ENCODE measurements at places on chromosomes 5 and 9.

DNA sequence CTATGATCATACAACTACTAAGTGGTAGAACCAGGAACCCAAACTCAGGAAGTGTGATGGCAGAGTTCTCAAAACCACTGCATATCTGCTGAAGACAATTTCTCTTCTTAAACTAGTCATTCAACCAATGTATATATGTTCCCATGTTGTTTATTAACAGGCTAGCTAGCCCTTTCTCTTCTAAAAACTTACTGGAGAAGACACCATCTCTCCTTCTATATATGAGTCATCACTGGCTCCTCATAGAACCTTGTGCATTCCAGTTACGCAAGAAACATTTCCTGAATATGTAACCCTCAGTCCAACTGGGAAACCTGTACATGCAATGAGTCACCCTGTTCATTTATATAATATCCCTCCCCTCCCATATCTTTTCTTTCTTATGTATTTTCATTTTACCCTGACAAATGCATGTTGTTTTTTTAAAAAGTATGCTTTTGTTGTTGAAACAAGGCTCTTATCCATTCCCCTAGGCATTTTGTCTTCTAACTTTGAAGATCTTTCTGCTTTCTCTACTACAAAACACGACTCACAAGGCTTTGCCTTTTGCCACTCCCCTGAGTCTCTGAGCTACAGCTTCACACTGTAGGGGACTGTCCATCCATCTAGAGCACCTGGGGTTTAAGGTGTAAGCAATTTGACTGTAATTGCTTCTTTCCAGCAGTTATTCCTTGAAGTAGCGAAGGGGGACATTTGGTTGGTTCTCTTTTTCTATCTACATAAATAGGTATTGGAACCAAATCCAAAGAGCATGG, 119.5 kb downstream of the ANXA1 start:
- peak; percentile 14 for DNase-seq

DNA sequence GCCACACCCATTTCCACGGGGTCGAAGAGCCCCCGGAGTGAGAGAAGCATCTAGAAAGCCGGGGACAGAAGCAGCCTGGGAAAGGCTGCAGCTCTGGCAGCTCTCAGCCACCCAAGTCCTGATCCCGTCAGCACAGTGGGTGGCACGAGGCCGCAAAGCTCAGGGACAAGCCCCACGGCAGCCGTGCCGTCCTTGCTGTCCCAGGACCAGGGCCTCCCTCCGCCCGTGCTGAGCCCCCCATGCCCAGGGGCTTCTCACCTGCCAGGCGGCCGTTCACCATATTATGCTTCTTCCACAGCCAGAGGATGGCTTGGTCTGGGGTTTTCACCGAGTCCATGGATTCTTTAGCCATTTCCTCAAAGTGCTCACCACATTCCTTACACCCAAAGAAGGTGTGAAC, 6.1 kb upstream of the LHX3 start:
- no peak for DNase-seq

DNA sequence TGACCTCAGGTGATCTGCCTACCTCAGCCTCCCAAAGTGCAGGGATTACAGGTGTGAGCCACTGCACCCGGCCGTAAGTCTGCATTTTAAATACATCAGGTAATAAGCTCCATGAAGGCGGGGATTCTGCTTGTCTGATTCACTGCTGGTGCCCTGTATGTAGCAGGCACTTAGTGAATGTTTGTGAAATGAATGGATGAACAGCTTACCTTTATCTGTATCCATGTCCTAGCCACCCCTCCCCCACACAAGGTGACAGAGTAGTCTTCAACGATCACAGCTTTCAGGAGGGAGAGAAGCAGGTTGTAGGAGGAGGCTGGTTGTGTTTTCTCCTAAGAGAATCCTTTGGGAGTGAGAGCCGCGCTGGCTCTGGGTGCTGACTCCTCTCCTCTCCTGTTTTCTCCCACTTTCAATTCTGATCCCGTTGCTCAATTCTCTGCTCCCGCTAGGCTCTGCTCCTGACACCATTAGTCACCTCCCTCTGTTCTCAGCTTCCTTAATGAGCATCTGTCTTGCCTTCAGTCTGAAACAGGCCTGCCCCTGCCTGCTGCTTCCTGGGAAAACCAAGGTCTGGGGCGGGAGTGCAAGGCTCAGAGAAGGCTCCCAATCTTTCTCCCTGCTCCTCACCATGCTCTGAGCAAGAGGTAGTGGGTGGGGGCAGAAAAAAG, 88.8 kb upstream of the CTNNA1 start:
- peak; percentile 73 for DNase-seq

DNA sequence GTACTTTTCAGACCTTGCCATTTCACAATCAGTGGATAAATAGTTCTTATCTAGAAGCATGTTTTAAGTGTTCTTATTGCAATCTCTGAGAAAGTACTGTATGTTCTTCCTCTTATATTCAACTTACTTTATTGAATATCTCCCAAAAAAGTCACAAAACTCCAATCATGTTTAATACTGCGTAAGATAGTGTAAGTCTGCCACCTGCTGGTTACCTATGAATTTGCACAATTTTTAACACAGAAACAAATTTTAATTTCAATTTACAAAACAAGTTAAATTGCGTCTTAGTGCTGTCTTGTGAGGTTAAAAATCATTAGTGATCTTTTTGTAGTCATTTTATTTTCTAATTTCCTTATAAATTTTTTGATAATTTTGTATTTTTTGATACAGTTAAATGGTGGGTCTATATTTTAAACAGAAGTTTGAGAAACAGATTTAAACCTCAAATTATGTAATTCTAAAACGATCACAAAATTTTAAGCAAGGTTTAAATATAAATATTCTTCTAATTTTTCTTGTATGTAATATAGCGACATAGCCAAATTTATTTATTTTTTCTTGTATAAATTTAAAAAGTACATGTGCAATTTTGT, 115.8 kb downstream of the EMB start:
- DNase-seq: peak; percentile 27

DNA sequence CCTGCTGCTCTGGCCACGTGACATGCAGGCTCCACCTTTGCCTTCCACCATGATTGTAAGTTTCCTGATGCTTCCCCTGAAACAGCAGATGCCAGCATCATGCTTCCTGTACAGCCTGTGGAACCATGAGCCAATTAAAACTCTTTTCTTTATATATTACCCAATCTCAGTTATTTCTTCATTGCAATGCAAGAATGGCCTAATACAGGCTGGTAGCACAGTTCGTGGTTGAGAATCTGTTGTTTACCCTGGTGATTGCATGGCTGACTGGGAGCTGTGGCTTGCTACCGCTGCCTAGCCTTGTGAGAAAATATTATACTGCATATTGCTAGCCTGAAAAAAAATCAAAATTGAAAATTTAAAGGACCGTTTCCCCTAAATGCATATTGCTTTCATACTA, 44.8 kb upstream of the PTPN3 start:
- DNase-seq: no peak

DNA sequence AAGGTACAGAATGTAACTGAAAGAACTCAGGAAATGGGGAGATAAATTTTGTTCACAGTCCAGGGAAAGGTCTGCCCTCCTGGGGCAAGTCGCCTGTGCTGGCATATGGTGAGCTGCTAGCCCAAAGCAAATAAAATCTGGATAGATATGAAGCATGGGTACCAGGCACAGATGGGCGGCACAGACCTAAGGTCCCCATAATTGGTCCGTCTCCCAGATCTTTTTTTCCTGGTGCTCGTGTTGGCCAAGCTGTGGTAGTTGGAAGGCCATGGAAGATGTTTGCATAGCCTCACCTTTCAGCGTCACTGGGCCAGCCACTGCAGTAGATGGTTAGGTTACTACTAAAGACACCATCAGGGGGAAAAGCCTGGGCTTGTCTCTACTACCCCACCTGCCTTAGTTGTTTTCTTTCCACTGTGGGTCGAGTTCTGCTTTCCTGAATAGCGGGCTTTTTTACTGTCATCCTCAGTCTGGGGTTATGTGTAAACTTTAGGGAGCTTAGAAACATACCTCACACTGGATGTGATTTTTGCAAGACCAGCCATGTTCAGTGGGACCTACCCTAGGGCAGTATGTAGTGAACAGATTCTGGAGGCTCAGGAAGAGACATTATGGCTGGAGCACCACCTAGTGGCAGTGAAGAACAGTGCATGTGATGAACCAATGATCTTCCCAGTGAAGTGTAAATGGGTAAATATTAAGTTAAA, 24.2 kb upstream of the GLRX start:
- DNase-seq: peak; percentile 77

DNA sequence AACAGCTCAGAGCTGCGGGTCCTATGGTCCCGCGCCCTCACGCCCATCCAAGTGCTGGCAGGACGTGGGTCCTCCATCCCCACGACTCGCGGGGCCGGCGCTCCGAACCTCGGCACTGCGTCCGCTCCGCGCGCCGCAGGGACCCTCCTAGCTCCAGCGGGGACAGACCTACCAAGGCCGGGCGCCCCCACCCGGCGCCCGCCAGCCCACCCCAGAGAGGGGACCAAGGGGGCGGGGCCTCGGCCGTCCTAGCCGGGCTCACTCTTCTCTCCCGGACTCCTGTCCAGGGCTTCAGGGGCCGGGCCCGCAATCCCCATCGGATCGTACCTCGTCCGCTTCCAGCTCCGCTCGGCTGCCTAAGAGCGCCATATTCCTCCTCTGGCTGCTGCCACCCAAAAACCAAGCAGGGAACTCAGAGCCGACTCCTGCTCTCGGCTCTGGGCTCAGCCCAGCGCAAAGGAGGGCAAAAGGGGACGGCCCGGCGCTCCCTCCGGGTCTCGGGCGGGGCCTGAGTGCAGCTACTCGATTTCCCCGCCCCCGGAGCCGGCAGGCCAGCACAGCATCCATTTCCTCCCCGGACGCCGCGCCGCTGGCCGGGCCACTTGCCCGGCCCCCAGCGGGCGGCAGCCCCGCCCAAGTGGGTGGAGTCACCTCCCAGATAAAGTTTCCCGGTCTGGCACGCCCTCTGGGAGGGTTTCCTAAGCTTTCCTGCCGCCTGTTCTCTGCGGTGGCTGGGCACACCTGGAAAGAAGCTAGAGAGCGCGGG, at the start of gene TTC39B:
TTC39B (minus strand) TSS at position 460 of the 766 bp plus-strand sequence; CDS start at position 369, 91 bp downstream.
- peak; percentile 98 for DNase-seq

DNA sequence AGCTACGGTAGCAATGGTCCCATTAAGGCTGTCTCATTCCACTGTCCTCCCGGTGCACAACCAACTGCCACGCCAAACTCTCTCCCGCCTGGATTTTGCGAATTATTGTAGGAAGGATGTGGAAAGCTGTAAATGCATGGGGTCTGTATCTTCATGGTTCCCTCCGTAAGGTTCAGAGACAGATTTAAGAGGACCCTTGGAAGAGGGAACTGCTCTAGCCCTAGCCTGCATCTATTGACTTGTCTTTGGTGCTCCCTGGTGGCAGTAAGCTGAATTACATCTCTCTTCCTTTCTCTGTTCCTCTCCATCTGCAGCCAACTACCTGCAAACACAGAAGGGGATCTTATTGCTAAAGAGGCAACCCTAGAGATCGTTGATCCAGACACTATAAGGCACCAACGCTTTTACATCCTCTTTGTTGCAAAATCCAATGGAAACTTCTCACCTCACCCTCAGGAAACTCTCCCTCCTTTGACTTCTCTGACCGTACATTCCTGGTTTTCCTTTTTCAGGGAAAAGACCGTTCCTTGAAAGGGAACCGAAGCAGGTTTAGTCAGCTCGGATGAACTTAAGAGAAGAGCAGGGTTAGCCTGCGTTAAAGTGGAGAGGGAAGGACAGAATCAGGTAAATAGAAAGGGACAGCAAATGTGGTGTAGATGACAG, 11.9 kb downstream of the CAPSL start:
- peak; percentile 69 for DNase-seq

DNA sequence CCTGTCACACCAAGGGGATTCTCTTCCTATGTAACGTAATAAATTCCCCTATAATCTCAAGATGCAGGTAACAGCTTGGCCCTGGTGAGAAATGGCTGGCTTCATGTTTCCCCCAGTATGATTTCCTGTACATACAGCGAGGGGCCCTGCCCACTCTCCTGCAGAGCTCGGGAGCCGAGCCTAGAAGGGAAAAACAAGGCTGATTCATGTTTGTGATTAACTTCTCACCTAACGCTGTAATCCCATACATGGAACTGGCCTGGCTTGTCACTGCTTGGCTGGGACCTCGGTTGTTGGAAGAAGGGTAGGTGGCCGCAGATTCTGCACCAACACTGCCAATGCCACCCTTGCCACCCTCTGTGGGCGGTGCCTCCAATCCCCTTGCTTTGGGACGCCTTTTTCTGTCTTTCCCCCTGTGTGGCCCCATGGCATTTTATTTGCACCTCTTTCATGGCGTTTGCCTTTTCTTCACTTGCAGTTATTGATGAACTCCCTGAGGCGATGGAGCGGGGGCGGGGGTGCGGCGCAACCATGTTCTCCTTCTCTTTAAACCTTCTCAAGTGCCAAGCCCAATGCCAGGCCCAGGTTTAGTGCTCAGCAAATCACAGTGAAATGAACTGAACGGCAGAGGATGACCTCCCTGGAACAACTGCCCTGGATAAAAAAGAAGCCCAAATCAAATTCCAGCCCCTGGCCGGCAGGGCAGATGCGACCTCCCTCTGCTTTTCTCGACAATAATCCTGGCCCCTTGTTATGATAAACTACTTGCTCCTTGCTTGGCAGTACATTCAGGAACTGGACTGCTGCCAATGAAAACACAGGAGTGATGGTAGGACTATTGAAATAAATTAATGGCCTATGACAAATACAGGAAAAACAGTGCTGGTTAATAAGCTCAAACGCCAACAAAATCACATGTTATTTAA, 108.1 kb downstream of the TMEM174 start:
- no peak for DNase-seq

GRCh38 chr9:138075961-138076649, 198.5 kb downstream of the CACNA1B start:
- DNase-seq: no peak

DNA sequence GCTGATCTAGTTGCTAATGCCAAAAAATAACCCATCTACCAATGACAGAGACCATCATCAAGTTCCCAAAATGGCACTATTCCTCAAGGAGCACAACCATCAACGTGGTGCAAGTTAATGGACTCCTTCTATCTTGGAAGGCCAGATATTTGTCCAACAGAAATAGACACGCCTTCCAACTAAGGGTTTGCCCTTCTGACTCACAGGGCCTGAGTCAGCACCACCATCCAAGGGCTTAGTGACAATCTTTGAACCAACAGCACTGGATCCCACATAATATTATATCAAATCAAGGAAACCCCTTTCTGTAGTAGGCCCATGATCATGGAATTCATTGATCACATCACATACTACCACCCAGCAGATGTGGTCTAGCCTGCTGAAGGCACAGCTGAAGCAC, 84.3 kb downstream of the MED27 start:
- DNase-seq: peak; percentile 43

- peak; percentile 69 for DNase-seq
Observed at GRCh38 chr5:56816546-56817081, 1.3 kb downstream of the MAP3K1 start.

- no peak for DNase-seq
Observed at GRCh38 chr9:130616451-130616850, 37.1 kb downstream of the FUBP3 start.

DNA sequence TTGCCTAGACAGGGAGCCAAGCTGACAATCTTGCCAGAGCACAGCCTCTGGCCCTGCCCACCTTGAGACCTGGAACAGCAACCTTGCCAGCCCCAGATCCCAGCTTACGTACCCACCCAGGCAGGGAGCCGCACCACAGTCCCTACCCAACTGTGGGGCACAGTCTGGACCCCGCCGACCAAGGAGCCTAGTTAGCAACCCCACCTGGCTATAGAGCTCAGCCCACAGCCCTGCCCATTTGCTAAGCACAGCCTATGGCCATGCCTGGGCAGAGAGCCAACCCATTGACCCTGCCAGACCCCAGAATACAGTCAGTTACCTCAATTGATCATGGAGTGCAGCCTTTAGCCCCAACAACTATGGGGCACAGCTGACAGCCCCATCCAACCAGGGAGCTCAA, 97.9 kb upstream of the SH3GL2 start:
- no peak for DNase-seq

Data from AG20443 (cell line).